ENCODE measurements at places on chromosomes 12 and 14. TPM values are rescaled to one million over a fixed set of nuclear protein-coding genes. Genes with fewer than 3 reads are reported as not detected.

- peak; percentile 20 for DNase-seq
- H3K4me3 ChIP-seq: no peak overlapping the region
- peaks cover 9% of the 10 kb centered on the region for H3K4me1 ChIP-seq
- no peak overlapping the region for H3K27ac ChIP-seq
Observed at GRCh38 chr12:69435644-69436043, 34.5 kb upstream of the FRS2 start.

GRCh38 chr14:57485635-57486034 lies 8.0 kb downstream of the CCDC198 start:
- no peak overlapping the region for H3K4me3 ChIP-seq
- no peak overlapping the region for H3K27ac ChIP-seq
- DNase-seq: no peak
- H3K36me3 ChIP-seq: no peaks in the 10 kb centered on the region
- no peaks in the 10 kb centered on the region for H3K27me3 ChIP-seq

GRCh38 chr12:31887109-31887811 lies 72.0 kb upstream of the RESF1 start:
- no peaks in the 10 kb centered on the region for H3K36me3 ChIP-seq
- H3K4me3 ChIP-seq: no peak overlapping the region
- no peak for DNase-seq
- no peak overlapping the region for H3K27ac ChIP-seq

GRCh38 chr14:104723651-104724406 lies at the start of gene ADSS1:
TSS of gene ADSS1 (plus strand) at chr14:104724229. CDS start at chr14:104724271, 42 bp downstream.
- H3K36me3 ChIP-seq: peaks cover 13% of the 10 kb centered on the region
- H3K27me3 ChIP-seq: no peaks in the 10 kb centered on the region

DNA sequence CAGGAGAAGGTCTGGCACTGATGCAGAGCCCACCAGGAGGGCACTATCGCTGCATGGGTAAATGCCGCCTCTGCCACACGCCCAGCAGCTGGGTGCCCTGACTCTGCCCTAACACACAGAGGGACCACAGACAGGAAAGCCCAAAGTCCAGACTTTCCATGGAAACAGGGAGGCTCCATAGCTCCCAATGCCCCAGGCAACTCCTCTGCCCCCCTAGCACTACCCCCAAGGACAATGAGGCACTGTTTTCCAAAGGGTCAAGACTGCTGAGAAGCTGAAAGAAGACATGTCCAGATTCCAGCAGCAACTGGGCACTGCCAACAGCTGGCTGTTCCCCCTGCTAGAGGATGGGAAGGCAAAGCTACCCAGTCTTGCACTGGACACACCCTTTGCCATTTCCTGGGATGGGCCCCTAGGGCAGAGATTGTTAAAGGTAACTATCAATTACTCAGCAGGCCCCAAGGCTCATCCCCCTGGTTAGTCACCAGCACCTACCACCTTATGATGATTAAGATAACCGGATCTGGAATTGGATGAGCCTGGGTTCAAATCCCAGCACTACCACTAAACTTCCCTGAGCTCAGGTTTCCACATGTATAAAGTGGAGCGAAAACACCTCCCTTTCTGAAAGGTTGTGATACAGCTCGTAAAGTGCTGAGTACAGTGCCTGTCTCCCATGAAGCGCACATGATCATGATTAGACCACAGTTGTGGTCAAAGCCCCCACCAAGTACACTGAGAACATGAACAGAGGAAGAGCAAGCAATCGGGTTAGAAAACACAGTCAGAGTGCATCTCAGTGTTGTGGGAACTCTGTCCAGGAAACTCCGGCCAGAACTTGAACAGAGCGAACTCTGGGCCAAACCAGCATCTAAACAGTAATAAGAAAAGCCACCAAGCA lies 3.3 kb downstream of the PXN start:
- H3K4me3 ChIP-seq: peak overlapping the region; percentile 95
- H3K27me3 ChIP-seq: no peaks in the 10 kb centered on the region
- H3K36me3 ChIP-seq: peaks cover 10% of the 10 kb centered on the region
- peaks cover 74% of the 10 kb centered on the region for H3K4me1 ChIP-seq

DNA sequence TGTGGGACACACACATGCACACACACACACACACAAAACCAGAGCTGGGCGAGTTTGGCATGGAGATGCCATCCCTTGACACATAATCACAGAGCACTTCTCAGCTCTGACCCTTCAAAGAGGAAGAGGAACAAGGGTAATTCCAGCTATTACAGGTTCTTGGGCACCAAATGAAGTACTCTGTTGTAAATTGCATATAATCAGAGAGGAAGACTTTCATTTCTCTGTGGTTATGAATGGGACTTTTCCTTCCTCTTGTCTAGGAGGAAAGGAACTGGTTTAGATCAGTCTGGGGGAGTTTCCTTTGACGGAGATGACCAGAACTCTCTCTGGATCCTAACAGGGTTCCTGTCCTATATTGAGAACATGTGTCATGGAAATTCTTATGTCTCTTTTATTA lies 26.4 kb upstream of the FGF6 start:
- H3K36me3 ChIP-seq: no peaks in the 10 kb centered on the region
- H3K27me3 ChIP-seq: peaks cover 1% of the 10 kb centered on the region
- no peaks in the 10 kb centered on the region for H3K4me1 ChIP-seq
- no peak overlapping the region for H3K4me3 ChIP-seq
- H3K27ac ChIP-seq: no peak overlapping the region
- DNase-seq: peak; percentile 16

GRCh38 chr12:15634010-15634683 lies 155.0 kb downstream of the EPS8 start:
- no peak for DNase-seq
- H3K4me3 ChIP-seq: no peak overlapping the region
- peaks cover 7% of the 10 kb centered on the region for H3K36me3 ChIP-seq
- H3K27me3 ChIP-seq: no peaks in the 10 kb centered on the region

GRCh38 chr12:101521136-101521535 lies 46.0 kb downstream of the SPIC start:
- no peaks in the 10 kb centered on the region for H3K36me3 ChIP-seq
- DNase-seq: no peak
- H3K27ac ChIP-seq: no peak overlapping the region
- H3K4me1 ChIP-seq: no peaks in the 10 kb centered on the region
- no peaks in the 10 kb centered on the region for H3K27me3 ChIP-seq

KRT74 gene
- not detected for total RNA-seq

SLCO1C1 gene
- total RNA-seq: 0.40 TPM
